ENCODE measurements at places on chromosomes 7 and 10. TPM values are rescaled to one million over a fixed set of nuclear protein-coding genes. Genes with fewer than 3 reads are reported as not detected.

GRCh38 chr10:63752318-63752717, 231.1 kb downstream of the REEP3 start:
- H3K4me1 ChIP-seq, result no peaks in the 10 kb centered on the region
- H3K36me3 ChIP-seq, result no peaks in the 10 kb centered on the region
- H3K27ac ChIP-seq, result no peak overlapping the region
- no peak for DNase-seq
- peaks cover 13% of the 10 kb centered on the region for H3K27me3 ChIP-seq

- H3K27me3 ChIP-seq, result peaks cover 49% of the 10 kb centered on the region
- H3K27ac ChIP-seq, result no peak within 1 kb of the TSS
- DNase-seq, result peak; percentile 38
These were observed at the start of gene MLXIPL for GRCh38 chr7:73623798-73624668. Gene MLXIPL, minus strand, starts transcription at chr7:73624522. Its CDS starts 30 bp downstream, at chr7:73624492.

DNA sequence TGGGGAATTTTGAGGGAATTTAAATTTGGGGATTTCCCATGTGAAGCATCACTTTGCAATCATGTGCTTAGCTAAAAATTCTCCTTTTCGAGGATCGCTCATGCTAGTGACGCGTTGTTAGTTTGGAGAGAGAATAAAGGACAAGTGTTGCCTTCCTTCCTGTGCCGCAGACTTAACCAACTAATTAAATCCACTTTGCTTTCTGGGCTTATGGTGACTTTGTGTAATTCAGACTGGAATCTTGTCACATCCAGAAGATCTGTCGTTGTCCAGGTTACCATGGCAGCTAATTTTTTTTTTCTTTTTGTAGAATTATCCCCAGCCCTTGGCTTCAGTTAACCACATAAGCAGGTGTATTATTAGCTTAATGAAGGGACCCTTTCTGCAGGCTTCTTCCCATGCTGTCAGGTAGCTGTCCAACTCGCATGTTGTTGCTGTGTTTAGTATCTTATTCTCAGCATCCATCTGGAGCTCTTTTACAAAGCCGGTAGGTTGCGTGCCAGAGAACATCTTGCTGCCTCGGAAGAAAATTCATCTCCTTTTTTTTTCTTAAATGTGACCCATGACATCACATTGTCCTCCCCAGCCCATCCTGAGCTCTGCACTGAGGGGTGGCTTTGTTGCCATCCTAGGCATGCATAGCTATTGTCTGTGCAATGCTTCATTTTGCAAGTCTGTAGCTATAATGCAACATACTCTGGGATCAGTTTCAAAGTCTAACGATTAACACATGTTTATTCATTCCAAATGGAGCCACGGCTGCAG, 47.2 kb upstream of the NRP1 start:
- no peaks in the 10 kb centered on the region for H3K36me3 ChIP-seq
- H3K27ac ChIP-seq, result no peak overlapping the region
- H3K4me3 ChIP-seq, result no peak overlapping the region
- H3K4me1 ChIP-seq, result no peaks in the 10 kb centered on the region

GRCh38 chr7:123230147-123230546, 30.4 kb upstream of the SLC13A1 start:
- no peaks in the 10 kb centered on the region for H3K4me1 ChIP-seq
- no peaks in the 10 kb centered on the region for H3K36me3 ChIP-seq
- H3K27me3 ChIP-seq, result no peaks in the 10 kb centered on the region

DNA sequence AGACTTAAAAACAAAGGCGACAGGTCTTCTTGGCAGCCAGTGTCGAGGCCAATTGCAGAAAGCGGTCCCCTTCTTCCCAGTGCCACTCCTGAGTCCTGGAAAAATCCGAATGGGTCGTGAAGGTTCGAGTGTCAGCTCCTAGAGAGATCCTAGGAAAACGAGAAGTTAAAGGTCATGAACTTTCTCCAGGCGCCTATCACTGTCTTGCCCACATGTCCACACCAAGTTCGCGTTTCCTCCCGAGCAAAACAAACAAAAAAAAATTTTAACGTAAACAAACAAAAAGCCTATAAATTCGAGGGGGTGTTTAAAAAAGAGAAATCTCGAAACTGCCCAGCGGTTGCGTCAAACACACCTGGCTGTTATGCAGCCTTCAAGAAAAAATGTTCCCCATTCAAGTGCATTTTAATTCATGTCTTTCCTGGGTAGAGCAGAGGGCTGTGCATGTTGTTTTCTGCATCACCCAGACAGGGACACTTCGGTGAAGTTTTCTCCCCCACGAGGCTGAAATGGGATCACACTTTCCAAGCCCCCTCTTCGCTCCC, 1.5 kb downstream of the ARHGAP21 start:
- peaks cover 19% of the 10 kb centered on the region for H3K36me3 ChIP-seq
- H3K4me1 ChIP-seq, result peaks cover 29% of the 10 kb centered on the region
- peak overlapping the region; percentile 85 for H3K4me3 ChIP-seq
- peak overlapping the region; percentile 81 for H3K27ac ChIP-seq

- H3K36me3 ChIP-seq, result peaks cover 11% of the 10 kb centered on the region
- H3K27ac ChIP-seq, result peak overlapping the region; percentile 85
- peak; percentile 14 for DNase-seq
- peak overlapping the region; percentile 22 for H3K4me3 ChIP-seq
- peaks cover 15% of the 10 kb centered on the region for H3K27me3 ChIP-seq
- peaks cover 39% of the 10 kb centered on the region for H3K4me1 ChIP-seq
These were observed 21.6 kb upstream of the TSPAN33 start for GRCh38 chr7:129122751-129123509.

- H3K4me3 ChIP-seq, result no peak overlapping the region
- H3K4me1 ChIP-seq, result no peaks in the 10 kb centered on the region
- no peaks in the 10 kb centered on the region for H3K36me3 ChIP-seq
- no peaks in the 10 kb centered on the region for H3K27me3 ChIP-seq
- no peak overlapping the region for H3K27ac ChIP-seq
These were observed 1134.0 kb upstream of the LRRN3 start for GRCh38 chr7:109956916-109957315.

GRCh38 chr10:23171232-23171876, 20.8 kb upstream of the PTF1A start:
- no peaks in the 10 kb centered on the region for H3K36me3 ChIP-seq
- no peaks in the 10 kb centered on the region for H3K4me1 ChIP-seq
- H3K27ac ChIP-seq, result no peak overlapping the region
- no peak overlapping the region for H3K4me3 ChIP-seq

TFPI2 gene
- not detected for total RNA-seq

UBN2 gene
- 15.6 TPM for total RNA-seq

COL17A1 gene
- total RNA-seq, result not detected

Data from activated T-helper 1 cell treated with anti-CD3 and anti-CD28 coated beads, Interleukin-12 subunit alpha, Interleukin-12 subunit beta, Interleukin-2, Interleukin-4 antibody, amounts not matched to agents 30 ng/mL and 10 ng/mL and 1 ng/mL, durations not matched to agents 14 hours and 24 hours and 36 hours (primary cell).